Stimulated activated CD4-positive, alpha-beta T cell treated with anti-CD3 and anti-CD28 coated beads, TNF-alpha, amount 100 ng/mL, for 48 hours (primary cell): ENCODE measurements at places on chromosomes 5 and 9.

GRCh38 chr5:92544036-92544435 lies 1037.0 kb downstream of the NR2F1-AS1 start:
- DNase-seq, result no peak

- no peak for DNase-seq
These were observed 528.8 kb upstream of the GRAMD2B start for GRCh38 chr5:125894383-125894782.

GRCh38 chr9:80954521-80954920 lies 734.8 kb downstream of the TLE1 start:
- no peak for DNase-seq

- no peak for DNase-seq
These were observed 103.9 kb downstream of the ST8SIA4 start for GRCh38 chr5:100799166-100799565.

DNA sequence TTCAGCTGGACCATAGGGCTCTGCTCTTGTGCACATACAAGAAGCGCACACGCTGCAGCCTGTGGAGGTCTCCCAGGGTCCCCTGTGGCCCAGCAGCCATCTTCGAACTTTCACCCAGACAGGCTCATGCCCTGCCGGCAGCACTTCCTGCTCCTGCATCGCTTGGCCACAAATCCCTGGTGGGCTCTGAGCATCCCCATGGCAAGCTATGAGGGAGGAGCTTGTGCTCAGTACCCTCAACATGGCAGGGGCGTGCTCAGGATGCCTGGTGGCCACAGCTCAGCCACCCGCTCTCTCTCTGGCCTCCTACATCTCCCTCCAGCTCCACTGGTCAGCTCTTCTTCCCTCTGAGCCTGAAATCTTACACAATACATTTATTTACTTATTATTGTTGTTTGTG lies 63.7 kb downstream of the IRX2 start:
- no peak for DNase-seq

DNA sequence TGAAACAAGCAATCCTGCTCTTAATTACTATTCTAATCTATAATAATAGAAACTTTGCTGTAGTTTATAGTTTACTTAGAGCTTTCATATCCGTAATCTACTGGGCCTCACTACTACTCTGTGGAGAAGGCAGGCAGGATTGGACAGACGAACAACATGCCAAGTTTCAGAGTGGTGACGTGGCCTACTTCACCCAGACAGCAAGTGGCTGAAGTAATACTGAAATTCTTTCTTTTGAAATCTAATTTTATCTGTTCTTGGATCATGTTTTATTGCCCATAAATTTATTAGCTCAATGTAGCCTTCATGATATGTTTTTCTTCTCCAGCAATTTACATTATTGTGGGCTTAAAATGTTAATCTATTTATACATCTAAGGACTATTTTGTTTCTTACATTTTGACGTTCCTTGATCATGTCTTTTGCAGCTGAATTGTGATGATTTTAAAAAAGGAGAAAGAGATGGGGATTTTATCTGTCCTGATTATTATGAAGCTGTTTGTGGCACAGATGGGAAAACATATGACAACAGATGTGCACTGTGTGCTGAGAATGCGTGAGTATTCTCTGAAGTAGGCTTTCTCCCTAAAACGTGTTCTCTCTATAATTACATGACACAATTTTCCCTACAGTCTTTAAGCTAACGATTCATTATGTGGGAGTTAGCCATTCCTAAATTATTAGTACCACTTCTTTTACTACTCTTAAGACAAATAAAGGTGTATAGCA lies 22.4 kb downstream of the SPINK5 start:
- DNase-seq, result no peak

GRCh38 chr5:148751025-148751424 lies 75.4 kb upstream of the ADRB2 start:
- no peak for DNase-seq
